Stimulated activated CD4-positive, alpha-beta T cell treated with anti-CD3 and anti-CD28 coated beads, Interleukin-4, amount 100 ng/mL, for 48 hours (primary cell): ENCODE measurements at places on chromosomes 11 and 22.
A peak's percentile ranks its signal among the peaks of the same experiment; 100 is the strongest.

GRCh38 chr22:29713156-29713727 is 6.6 kb upstream of the CABP7 start:
- DNase-seq: no peak

GRCh38 chr11:624705-625635 is at the start of gene CDHR5:
Gene CDHR5, minus strand, starts transcription at chr11:624955. Its CDS starts 53 bp downstream, at chr11:624902.
- DNase-seq: no peak

- DNase-seq: no peak
Measured at GRCh38 chr22:45631140-45631840, 40.3 kb upstream of the ATXN10 start.

- DNase-seq: no peak
Measured at GRCh38 chr11:103585911-103586310, 450.5 kb upstream of the DDI1 start.

GRCh38 chr11:45060707-45061106 is 85.7 kb upstream of the PRDM11 start:
- DNase-seq: no peak

DNA sequence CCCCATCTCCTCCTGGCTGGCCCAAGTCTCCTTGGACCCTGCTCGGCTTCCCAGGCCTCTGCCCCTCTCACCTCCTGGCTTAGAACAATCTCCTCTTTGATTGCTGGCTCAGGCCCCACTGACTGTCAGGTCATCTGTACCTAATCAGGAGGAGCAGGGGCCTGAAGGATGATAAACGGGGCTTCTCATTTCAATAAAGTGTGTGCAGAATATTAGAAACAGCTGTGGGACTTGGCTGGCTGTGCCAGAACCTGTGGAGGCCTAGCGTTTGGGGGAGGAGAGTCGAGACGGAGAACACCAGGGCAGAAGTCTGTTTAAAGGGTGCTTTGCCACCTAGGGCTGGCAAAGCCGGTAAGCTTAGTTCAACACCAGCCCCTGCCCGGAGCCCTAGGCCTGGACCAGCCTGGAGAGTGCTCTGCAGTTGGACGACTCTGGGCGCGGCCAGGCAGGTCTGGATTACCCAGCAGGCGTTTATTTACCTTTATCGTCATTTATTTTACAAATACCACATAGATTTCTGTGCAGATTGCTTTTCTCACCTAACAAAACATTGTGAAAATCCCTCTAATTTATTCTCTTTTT is 10.1 kb upstream of the VSIG10L2 start:
- no peak for DNase-seq

DNA sequence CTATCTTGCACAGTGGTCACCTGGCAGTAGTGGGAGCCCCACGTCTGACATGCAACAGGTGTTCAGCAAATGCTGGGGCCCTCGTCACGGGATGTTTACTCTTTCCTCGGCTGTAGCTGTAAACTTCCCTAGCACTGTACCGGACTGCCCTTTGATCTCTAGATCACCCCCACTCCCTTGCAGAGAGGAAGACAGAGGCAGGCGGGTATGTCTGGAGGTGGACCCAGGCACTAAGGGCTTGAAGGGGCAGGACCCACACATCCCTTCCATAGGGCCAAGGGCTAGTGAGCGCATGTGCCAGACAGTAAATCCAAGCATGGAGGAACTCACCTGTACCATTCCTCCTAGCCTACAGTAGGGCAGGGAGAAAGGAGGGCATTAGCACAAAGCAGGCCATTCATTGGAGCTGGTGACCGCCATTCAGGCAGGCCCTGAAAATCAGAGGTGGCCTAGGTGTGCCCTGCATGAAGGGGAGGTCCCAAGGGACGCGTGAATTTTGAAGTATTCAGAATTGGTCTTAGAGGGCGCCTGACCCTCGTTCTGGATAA is 1.9 kb upstream of the SMTN start:
- no peak for DNase-seq

DNA sequence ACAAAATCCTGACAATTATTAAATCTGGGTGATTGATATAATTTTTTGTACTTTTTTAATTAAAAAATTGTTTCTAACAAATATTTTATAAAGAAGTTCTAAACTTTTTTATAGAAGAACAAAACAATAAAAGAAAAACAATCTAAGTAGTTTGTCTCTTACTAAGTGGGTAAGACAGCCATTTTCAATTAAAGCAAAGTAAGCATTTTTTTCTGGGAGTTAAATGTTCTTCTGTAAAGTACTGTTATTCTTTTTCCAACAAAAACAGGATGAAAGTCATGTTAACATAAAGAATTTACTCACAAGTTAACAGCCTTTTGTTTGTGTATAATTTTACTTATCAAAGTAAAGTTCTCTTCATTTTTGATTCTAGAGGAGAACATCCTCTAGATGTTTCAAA is 1029.9 kb downstream of the JRKL start:
- DNase-seq: no peak

DNA sequence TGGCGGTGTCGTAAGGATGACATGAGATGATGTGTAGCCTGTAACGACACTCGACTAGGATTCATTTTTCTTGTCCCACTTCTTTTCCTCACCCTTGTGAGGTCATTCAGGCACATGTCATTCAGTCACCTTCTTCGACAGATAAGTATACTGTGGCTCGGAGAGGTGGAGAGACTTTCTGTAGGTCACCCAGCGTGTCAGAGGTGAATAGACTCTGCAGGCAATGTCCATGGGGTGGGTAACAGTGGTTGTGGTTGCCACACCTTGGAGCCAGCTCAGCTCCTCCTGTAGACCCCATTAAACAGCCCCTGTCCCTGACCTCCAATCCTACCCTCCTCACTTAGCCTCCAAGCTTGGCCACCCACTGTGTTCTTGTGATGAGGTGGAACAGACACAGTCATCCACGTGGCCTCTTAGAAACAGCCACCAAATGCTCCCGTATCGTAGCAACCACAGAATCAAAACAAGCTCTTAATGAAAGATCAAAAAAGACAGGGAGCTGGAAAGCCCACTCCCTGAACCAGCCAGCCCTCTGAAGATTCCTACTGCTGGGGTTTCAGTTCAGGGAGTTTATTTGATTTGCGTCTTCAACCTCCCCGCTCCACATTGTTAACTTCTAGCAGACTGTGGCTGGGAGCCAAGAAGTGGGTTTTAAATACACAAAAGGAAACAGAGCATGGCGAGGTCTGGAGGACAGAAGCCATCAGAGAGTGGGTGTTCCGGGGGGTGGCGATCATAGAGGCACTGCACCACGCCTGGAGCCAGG is 89.0 kb upstream of the GRK3 start:
- no peak for DNase-seq

GRCh38 chr11:70423523-70424505 is 25.5 kb downstream of the CTTN start:
- peak; percentile 34 for DNase-seq

GRCh38 chr11:65780770-65781151 is at the start of gene AP5B1:
Gene AP5B1, minus strand, starts transcription at chr11:65780976. Its CDS starts 385 bp downstream, at chr11:65780591.
- peak; percentile 65 for DNase-seq

- DNase-seq: no peak
Measured at GRCh38 chr11:2160736-2161259, at the start of gene INS. Gene INS, minus strand, starts transcription at chr11:2161209. Its CDS starts 238 bp downstream, at chr11:2160971.

- no peak for DNase-seq
Measured at GRCh38 chr11:59523541-59523940, 12.2 kb downstream of the OR4D9 start.

DNA sequence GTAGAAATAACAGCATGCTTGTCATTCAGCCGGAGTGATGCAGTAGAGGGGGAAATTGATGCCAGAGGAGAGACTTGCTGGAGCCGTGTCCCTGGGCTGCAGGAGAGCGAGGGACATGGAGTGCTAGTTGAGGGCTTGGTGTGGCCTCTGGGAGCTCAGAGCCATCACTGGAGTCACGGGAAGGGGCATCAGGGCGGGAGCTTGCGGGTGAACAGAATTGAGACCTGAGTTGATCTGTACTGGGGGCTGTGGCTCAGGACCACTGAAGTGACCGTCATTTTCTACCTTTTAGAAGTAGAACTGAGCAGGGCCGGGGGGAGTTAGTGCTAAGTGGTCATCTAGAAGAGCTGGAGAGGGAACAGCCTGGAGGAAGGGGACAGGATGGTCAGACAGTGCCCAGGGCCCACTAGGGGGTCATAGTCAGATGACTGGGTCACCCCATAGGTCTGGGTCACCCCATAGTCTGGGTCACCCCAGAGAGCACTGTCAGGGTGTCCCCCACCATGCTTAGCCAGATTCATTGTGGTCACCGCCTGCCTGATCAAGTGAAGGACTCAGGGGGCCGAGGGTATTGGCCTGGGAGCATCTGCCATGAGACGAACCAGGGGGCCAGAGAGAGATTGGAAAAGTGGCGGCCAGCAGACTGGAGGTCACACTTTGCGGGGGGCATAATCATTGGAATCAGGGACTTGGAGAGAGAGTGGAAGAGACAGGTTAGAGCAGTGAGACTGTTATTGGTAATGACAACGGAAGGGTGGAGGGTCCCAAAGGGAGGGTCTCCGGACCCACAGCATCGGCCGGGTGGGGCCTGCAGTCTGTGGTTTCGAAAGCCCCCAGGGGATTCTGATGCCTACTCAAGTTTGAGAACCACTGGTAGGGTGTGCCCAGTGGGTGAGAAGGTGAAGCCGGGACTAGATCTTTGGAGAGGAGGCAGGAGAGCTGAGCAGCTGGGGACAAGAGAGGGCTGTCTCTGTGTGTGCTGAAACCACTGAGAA is 15.2 kb downstream of the RIBC2 start:
- no peak for DNase-seq

DNA sequence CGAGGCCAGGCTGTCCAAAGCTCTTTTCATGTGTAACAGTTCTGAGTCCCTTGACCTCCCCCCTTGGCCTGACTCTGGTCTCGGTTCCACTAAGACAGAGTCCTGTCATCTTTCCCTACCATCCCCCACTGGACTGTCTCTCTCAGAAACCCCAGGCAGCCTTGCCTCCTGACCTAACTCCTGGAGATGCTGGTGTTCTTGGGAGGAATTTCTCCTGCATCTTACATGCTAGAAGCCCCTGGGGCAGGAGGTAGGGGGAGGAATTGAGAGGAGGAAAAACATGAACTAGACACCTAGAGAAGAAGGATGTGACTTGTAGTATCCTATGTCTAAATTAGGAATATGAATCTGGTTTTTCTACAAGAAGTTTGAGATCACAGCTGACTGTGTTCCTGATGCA is 648 bp upstream of the IL18BP start:
- DNase-seq: no peak

DNA sequence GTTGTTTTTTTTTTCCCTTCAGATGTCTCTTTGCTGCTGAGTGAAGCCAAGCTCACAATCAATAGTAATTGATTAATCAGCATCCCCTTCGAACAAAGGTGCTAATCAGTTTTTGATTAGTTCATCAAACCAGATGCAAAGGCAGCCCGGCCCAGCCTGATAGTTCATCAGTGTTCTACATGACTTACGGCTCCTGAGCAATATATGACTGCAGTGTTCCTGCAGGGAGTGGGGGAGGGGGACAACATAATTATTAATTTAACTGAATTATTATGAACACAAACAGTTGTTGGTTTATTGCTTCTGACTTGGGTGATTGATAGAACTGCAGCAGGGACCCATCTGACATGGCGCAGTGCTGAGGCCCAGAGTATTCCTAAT is 315.3 kb downstream of the CADM1 start:
- no peak for DNase-seq

- DNase-seq: no peak
Measured at GRCh38 chr11:6695377-6695776, 12.2 kb upstream of the MRPL17 start.

DNA sequence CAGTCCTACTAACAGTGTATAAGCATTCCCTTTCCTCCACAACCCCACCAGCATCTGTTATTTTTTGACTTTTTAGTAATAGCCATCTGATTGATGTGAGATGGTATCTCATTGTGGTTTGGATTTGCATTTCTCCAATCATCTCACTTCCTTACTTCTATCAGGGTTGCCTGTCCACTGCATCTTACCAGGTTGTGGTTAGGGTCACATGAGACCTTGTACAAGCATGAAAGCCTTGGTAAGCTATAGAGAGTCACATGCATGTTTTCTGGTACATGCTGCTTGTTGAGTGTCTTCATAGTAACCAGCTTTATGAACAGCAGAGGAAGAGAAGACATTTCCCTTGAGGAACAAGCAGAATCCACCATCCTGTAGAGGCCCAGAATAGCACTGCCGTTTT is 102.9 kb upstream of the PAX6 start:
- DNase-seq: no peak

DNA sequence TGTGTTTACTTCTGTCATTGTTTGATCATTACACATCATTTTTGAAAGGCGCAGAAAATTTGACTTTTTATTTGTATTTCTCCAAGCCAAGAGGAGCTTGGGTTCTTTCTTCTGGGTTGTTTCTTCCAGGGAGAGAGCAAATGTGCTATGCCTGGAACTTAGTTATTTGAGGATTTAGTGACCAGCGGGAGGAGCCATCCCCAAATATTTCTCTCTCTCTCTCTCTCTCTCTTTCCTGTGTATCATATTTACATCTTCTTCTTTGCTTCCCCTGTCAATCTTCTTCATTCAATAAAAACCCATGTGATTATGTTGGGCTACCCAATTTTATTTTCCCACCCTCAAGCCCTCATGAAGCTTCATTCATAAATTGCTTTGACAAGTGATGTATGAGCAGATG is 534.5 kb downstream of the LRRC4C start:
- no peak for DNase-seq

GRCh38 chr11:11163236-11163635 is 189.8 kb downstream of the CSNK2A3 start:
- no peak for DNase-seq

DNA sequence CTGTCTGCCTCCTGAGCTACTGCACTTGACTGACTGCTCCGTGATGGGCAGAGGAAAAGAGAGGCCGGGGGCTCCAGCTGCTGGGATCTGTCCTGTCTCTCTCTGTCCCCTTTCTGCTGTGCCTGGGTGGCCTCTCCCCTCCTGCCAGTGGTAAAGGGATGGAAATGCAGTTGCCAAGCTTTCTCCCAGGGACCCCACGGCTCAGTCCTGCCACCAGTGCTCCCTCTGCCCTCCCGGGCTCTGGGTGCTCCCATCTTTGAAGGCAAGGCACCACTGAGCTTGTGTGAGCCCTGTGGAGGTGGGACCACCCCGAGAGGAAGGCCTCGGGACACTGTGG is 32.0 kb downstream of the NADSYN1 start:
- no peak for DNase-seq

DNA sequence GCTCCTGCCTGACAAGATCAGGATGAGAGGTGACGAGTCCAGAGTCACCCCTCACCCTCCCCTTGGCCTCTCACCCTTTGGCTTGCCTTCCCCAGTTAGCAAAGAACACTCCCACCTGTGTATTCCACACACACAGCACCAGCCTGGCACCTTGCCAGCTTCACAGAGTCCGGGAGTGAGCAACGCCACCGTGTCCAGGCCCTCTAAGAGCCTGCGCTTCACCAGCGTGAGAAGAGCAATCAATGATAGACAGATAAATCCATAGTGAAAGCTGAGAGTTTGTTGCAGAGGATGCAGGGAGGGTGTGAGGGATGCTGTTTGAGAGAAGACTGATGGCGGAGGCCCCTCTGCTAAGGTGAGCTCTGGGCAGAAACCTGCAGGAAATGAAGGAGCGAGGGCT is 404.5 kb downstream of the LARGE1 start:
- no peak for DNase-seq

DNA sequence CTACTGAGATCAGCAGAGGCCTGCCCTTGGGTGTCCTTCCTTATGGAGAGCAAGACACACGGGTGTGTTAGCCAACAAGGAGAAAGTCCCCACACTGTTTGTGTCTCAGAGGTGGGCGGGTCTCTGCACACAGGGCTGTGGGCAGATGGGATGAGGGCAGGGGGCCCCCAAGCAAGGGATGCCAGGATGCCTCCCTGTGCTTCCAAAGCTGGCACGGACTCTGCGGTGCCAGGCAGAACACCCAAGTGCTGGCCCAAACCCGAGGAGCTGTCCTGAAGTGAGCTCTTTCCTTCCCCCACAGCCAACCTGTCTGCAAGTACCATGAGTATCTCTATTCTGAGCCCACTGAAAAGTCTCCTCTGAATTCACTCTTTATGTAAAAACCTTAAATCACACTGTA is 273.3 kb downstream of the CTTN start:
- no peak for DNase-seq

- DNase-seq: no peak
Measured at GRCh38 chr11:65503949-65504673, 5.3 kb downstream of the MALAT1 start.
